ENCODE measurements at places on chromosomes 12 and 14. TPM values are rescaled to one million over a fixed set of nuclear protein-coding genes. Genes with fewer than 3 reads are reported as not detected.

Gene DHH
- total RNA-seq = 0.17 TPM

Gene TPPP2
- not detected for total RNA-seq

- no peak for DNase-seq
Measured at GRCh38 chr12:88638966-88639760, 58.9 kb upstream of the KITLG start.

DNA sequence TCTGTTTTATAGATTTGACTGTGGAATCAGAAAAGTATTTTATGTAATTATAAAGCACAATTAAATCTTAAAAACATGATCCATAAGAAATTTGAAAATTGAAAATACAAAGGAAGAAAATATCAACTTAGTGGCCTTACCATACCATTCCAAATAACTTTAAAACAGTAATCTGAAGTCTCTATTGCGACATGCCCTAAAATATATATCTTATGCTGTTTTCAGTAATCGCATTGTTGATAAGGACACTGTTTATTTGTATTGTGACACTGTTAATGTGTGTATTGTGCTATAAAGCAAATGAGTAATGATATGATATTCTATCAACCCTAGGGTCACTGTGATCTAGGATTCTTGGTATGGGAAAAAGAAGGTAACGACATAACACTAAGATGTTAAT lies 7.0 kb downstream of the KLHL28 start:
- DNase-seq = no peak

GRCh38 chr12:24573621-24574020 lies 375.3 kb downstream of the BCAT1 start:
- DNase-seq = no peak

- DNase-seq = no peak
Measured at GRCh38 chr14:87231336-87232026, 761.5 kb downstream of the GALC start.

DNA sequence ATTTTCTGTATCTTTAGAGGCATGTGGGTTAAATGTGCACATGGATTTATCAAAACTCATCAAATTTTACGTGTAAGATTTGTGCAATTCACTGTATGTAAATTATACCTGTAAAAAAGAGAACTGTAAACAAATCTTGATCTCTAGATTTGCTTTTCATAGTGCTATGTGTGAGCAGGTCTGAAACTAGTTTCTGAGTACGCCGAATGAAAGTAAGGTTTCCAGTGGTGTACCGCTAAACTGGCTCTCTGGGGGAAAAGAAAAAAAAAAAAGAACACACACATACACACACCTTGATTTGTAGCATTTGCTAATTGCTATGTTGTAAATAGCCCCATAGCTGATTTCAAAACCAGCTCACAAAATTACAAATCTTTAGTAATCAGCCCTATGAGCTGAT lies 8.6 kb upstream of the SLC41A2 start:
- DNase-seq = no peak

GRCh38 chr12:12503384-12504078 lies 59.1 kb downstream of the DUSP16 start:
- no peak for DNase-seq

- no peak for DNase-seq
Measured at GRCh38 chr12:103875666-103876065, 34.6 kb upstream of the NT5DC3 start.

Data from thyroid gland (tissue), 4 donors.